ENCODE measurements at places on chromosomes 12 and 14.

DNA sequence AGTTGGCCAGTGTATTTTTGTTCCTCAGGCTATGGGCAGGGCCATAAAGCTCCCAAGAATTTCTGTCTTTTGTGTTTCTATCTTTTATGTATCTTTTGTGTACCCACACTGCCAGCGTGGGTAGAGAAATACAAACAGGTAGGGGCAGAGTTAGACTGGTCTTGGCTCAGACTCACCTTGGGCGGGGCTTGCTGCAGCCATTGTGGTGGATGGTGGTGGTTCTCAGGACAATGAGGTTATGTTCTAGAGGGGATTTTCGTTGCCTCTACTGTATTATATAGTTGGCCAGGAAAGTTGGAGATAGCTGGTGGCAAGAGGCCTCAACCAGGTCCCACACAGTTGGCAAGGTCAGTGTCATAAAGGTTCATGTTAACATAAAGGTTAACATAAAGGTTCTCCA lies 977.5 kb upstream of the LRFN5 start:
- no peak for DNase-seq

- no peak for DNase-seq
Measured at GRCh38 chr12:71230542-71230941, 72.7 kb upstream of the TSPAN8 start.

GRCh38 chr12:114302606-114303315 lies 103.2 kb downstream of the TBX5 start:
- DNase-seq = no peak

GRCh38 chr14:104445086-104445485 lies 134.5 kb upstream of the C14orf180 start:
- no peak for DNase-seq

DNA sequence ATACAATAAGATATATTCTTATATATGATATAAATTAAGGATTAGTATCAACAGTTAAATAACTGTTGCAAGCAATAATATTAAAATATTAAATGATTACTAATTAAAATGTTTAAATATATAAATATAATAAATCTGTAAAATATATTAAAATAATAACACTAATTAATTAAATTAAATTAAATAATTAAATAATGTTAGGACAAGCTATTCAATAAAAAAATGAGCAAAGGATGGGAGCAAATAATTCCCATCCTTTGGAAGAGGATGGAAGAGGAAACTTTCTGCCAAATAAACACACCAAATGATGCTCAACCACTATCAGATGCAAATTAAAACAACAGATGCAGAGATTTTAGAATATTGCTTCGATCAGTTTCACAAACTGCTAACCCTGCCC lies 39.4 kb upstream of the BMP4 start:
- DNase-seq = no peak
